Fibroblast of lung (primary cell): ENCODE measurements at places on chromosomes 11 and 22. TPM values are rescaled to one million over a fixed set of nuclear protein-coding genes. Genes with fewer than 3 reads are reported as not detected.

ROBO4 gene
- total RNA-seq = 0.26 and 0.66 TPM in 2 replicates

DRAP1 gene
- 155 and 300 TPM in 2 replicates for total RNA-seq

OR52A1 gene
- total RNA-seq = not detected in 2 replicates

OR6T1 gene
- not detected in 2 replicates for total RNA-seq

PNPLA5 gene
- total RNA-seq = under 0.01 and 0.33 TPM in 2 replicates

FOLR1 gene
- not detected in 2 replicates for total RNA-seq

PIH1D2 gene
- 1.5 TPM in 2 replicates for total RNA-seq

RFPL2 gene
- total RNA-seq = not detected in 2 replicates

APLP2 gene
- 415 and 508 TPM in 2 replicates for total RNA-seq

TNNT3 gene
- 0.26 TPM in 1 of 2 replicates, not detected in the other for total RNA-seq

PRDM11 gene
- 3.9 and 4.0 TPM in 2 replicates for total RNA-seq

CRYBB2 gene
- total RNA-seq = not detected in 2 replicates

RTCB gene
- total RNA-seq = 88.7 and 106 TPM in 2 replicates

CYTH4 gene
- total RNA-seq = under 0.01 and 0.26 TPM in 2 replicates

DUSP8 gene
- total RNA-seq = 0.51 and 0.66 TPM in 2 replicates

MGAT3 gene
- total RNA-seq = not detected in 2 replicates

TSPAN18 gene
- total RNA-seq = 0.26 TPM in 1 of 2 replicates, not detected in the other

KCTD14 gene
- 0.33 and 0.77 TPM in 2 replicates for total RNA-seq

CCDC87 gene
- total RNA-seq = 0.26 and 0.33 TPM in 2 replicates

KCNQ1OT1 gene
- 1.3 and 1.8 TPM in 2 replicates for total RNA-seq

ANKK1 gene
- total RNA-seq = under 0.01 TPM in 1 of 2 replicates, not detected in the other

SLC1A2 gene
- total RNA-seq = 2.1 and 7.6 TPM in 2 replicates

TEAD1 gene
- total RNA-seq = 65.0 and 121 TPM in 2 replicates

OR10A2 gene
- not detected in 2 replicates for total RNA-seq

ZBTB16 gene
- 0.26 TPM in 1 of 2 replicates, not detected in the other for total RNA-seq

CHRNA10 gene
- 0.50 and 0.51 TPM in 2 replicates for total RNA-seq

RFPL1 gene
- total RNA-seq = not detected in 2 replicates

CCDC82 gene
- total RNA-seq = 12.8 and 14.2 TPM in 2 replicates

MYRF gene
- total RNA-seq = under 0.01 and 0.17 TPM in 2 replicates

SCGB1C1 gene
- not detected in 2 replicates for total RNA-seq

DCHS1 gene
- 11.0 and 23.9 TPM in 2 replicates for total RNA-seq

PGM2L1 gene
- total RNA-seq = 3.1 and 4.1 TPM in 2 replicates

TPBGL gene
- under 0.01 TPM in 1 of 2 replicates, not detected in the other for total RNA-seq

CCDC116 gene
- under 0.01 and 0.17 TPM in 2 replicates for total RNA-seq

PRODH gene
- total RNA-seq = 0.26 TPM in 1 of 2 replicates, not detected in the other

OR5D16 gene
- total RNA-seq = not detected in 2 replicates

ZFPL1 gene
- 31.1 and 36.0 TPM in 2 replicates for total RNA-seq

TPP1 gene
- 93.7 and 127 TPM in 2 replicates for total RNA-seq

DSCAML1 gene
- 0.26 TPM in 1 of 2 replicates, not detected in the other for total RNA-seq

LMNTD2 gene
- total RNA-seq = 0.17 and 0.26 TPM in 2 replicates

GUCY1A2 gene
- total RNA-seq = 0.50 and 2.6 TPM in 2 replicates

RCOR2 gene
- 4.1 and 5.6 TPM in 2 replicates for total RNA-seq

NDUFS8 gene
- 88.1 and 148 TPM in 2 replicates for total RNA-seq
